ENCODE measurements at places on chromosomes 4 and X.

DNA sequence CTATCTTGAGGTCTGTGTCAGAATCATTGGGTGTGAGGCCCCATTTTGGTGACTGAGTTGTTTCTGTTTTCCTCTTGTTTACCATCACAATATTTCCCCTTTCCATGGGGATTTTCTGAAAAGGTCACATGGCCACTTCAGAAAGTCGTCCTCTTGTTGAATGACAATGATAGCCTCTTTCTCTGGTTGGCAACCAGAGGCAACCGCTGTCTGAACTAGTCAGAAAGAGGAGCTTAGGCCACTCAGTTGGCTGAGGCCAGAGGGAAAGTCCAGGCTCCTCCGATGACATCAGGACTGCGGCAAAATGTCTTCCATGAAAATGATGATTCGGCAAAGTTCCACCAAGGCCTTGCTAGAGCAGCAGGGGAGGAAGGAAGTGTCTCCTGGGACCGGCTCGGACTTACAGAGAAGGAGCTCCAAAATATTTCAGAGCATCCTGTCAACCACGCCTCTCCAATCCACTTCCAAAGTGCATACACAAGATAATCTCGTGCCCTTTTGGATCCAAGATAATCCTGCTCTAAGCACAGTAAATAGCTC, 19.1 kb upstream of the RBM47 start:
- DNase-seq: no peak

DNA sequence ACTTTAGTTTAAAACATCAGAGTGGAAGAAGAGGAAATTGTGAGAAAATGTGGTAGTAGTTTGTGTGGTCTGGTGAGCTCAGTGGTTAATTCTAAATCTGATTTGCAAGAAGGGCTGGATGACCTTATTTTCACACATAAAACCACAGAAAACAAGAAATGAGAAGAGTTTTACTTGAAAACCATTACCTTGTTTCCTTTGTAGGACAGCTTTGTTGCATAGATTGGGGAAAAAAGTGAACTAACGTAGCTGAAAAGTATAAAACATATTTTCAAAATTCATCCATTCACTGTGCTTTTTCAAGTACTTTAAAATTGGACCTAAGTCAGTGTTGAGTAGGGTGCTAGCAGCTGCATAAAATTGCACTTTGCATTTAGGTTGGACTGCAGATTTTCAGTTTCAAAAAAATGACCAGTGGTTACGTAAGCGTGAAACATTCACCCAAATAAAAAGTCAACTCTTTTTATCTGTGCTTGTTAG, 211.3 kb downstream of the ARHGAP10 start:
- DNase-seq: no peak

GRCh38 chrX:103780336-103781061, 3.9 kb downstream of the PLP1 start:
- no peak for DNase-seq

- DNase-seq: peak; percentile 75
Measured at GRCh38 chr4:122224348-122224747, 72.2 kb downstream of the BLTP1 start.

GRCh38 chr4:79621061-79621460, 213.0 kb upstream of the GK2 start:
- DNase-seq: no peak

DNA sequence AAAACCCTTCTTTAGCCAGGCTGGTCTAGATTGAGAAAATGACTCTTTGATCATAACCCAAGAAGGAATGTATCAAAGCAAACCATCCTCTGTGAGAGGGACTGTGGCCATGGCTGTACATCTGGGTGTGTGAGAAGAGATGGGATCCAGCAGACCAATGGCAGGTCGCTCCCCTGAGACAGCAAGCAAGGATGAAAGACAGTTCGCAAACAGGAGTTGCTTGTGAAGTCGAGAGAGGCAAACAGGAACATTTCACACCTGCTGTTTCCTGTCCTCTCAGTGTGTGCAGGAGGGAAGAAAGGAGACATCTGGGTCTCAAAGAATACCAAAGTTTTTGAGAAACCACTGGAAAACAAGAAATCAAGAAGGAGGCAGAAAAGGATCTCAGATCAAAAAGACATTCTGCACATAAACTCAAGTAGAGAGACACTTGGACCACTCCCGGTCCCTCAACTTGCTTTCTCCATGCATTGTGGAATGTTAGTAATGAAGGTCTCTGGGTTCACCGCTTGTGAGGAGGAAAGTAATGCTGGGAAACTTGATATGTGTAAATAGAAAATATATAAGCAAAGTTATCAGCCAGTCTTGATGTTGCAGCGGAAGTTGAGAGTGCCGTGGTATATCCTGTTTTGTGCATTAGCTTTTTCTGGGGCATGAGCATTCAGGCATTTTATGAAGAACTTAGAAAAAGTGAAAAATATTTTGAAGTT, 327.5 kb downstream of the BMPR1B start:
- peak; percentile 56 for DNase-seq

DNA sequence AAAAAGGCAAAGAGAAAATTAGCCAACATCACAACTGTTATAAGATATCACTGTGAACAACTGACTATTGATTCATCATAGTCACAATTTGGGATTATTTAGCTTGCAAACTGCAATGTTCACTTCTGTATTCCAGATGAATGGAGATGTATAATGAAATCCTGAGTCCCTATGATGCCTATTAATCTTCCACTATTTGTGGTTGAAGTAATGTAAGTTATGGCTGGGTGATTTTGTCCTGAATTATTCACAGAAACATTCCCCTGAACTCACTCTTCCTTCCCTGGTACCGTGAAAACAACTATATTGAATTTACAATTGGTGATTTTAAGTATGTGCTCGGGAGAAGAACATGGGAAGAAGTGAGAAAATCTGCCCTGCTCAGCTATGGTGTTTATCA, 50.8 kb upstream of the NPFFR2 start:
- DNase-seq: no peak

GRCh38 chr4:85901500-85901899, 426.6 kb downstream of the ARHGAP24 start:
- DNase-seq: no peak

DNA sequence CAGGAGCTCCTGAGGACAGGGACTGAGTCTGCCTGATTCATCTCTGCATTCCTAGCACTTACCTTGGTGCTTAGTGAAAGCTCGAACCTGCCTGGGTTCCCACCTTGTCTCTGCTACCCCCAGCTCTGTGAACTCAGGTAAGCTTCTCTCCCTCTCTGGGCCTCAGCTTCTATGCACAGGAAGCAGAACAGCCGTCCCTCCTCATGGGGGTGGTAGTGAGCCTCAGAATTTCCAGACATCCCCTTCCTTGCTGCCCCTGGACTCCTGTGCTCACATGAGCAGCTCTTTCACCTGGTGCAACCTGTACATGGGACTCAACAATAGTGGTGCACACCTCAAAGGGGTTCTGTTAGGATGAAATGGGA, 50.8 kb downstream of the HTRA3 start:
- DNase-seq: peak; percentile 11

DNA sequence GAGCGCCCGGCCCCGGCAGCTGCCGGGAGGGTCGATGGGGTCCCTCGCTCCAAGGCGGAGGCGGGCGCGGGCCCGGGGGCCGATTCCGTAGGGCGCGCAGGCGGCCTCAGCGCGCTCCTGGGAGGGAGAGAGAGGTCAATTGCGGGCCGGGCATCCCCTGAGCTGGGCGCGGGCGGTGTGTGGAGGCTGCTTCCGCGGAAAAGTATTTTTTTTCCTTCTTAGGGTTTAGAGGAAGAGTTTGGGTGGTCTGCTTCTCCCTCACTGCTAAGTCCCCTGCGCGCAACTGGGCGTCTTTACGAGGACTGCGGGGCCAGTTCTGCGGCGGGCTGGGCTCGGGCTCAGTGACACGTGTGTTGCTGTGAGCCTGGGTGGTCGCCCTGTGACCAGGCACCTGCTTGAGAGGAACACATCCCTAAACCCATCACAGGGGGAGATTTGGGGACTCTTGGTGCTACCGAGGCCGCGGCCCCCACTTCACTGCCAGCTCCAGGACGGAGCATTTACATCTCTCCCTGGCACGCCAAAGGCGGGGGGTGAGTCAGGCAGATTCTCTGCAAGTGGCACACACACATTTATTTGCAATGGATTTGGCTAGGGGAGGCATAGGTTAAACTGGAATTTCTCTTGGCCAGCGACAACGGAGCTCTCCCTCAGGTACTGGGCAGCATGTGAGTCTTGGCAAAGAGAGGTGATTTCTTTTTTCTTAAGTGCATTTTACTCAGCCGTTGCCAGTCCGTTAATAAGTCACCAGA, 151.2 kb upstream of the SLC4A4 start:
- DNase-seq: no peak

DNA sequence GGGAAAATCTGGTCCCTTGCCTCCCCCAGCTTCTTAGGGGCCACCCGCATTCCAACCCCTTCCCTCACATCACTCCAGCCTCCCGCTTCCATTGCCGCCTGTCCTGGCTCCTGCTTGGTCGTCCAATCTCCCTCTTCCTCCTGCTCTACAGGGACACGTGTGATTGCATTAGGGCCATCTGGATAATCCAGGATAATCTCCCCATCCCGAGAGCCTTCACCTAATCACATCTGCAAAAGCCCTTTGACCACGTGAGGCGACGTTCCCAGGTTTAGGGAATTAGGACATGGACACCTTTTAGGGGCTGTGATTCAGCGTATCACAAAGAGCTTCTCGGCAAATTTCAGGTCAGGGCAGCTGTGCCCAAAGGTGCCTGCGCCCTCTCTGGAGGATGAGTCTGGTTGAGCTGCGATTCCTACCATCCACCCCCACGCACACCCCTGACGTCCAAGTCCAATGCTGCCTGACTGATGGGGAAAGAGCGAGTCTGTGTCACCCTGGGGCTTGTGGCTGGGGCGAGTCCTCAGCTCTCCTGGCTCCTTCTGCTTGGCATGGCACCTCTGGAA, 104.6 kb downstream of the PSAPL1 start:
- DNase-seq: no peak

- peak; percentile 5 for DNase-seq
Measured at GRCh38 chr4:61462451-61463326, 262.6 kb downstream of the ADGRL3 start.

DNA sequence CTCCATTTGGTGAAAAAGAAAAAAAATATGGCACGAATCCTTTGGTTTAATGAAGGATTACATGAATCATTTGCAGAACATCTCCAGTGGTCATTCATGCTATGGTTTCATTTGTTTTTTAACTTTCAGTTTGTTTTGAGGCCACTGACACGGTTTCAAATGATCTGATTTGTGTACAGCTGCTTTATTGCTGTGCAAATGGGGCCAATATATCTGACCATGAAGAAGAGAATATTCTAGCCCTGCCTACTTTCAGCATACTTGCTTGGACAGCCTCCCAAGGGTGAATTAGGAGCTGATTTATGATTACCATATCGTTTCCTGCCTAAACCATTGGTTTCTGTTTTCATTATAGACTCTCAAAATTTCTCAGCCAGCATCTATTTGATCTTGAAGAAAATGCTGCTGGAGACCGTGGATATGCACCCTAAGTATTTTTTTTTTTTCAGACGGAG, 30.7 kb downstream of the SPARCL1 start:
- DNase-seq: peak; percentile 33

DNA sequence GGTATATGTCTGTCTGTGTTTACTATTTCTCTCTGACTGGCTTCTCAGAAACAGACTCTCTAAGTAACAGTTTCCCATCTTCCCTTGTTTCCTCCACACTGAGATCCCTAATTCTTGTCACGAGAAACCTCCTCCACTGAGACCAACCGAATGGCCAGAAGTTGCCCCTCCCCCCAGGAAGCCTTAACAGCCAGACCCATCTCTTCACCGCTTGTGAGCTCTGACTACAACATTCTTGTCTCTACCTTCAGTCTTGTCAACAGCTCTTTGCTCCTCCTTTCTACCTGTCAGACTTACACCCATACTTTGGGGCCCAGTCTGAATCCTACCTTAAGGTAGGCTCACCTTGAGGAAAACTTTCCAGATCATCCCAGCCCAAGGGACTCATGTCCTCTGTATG, 90.8 kb downstream of the NHSL2 start:
- DNase-seq: no peak

GRCh38 chr4:169410839-169411770, 140.3 kb upstream of the SH3RF1 start:
- DNase-seq: peak; percentile 40

DNA sequence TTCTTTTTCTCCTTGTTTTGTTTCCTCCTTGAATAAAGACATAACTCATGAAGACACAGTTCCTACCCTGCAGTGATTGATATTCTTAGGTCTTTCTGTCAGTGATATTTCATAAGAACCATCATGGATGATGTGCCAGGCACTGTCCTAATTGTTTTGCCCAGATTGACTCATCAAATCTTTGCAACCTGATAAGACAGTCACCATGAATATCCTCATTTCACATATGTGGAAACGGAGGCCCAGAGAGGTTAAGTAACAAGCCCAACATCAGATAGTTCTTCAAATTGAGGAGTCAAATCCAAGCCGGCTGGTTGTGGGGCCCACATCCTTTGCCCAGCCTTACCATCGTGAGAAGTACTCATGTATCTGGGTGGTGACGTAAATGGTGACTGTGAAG, 69.9 kb downstream of the SEL1L3 start:
- no peak for DNase-seq

GRCh38 chrX:102669526-102669925, 18.2 kb downstream of the GPRASP1 start:
- DNase-seq: no peak

GRCh38 chr4:38008571-38009021, 48.4 kb downstream of the PTTG2 start:
- peak; percentile 69 for DNase-seq

GRCh38 chrX:45709381-45709780, 508.7 kb upstream of the DIPK2B start:
- DNase-seq: no peak

GRCh38 chr4:7094916-7095315, 27.1 kb upstream of the GRPEL1 start:
- DNase-seq: no peak

- DNase-seq: no peak
Measured at GRCh38 chrX:136154998-136155397, 7.7 kb downstream of the FHL1 start.

DNA sequence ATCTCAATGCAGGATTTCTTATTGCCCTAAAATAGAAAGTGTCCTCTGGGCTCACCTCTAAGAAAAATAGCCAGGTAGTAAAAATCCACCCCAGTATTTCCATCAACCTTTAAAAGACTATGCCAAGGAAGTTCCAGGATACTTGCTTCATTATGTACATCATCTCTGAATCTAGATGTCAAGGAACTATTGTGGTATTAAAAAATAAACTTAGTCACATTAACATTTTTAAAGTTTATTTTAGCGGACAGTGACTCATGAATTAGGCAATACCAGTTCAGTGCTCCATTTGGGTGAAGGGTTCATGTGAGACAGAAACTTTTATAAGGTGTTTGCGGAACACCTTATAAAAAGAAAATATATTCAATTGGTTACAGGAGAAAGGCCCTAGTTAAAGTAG, 209.2 kb downstream of the ADAM29 start:
- DNase-seq: no peak

GRCh38 chr4:99165978-99166377, 21.9 kb upstream of the ADH4 start:
- DNase-seq: no peak

All from NCI-H69 (cell line).